Fibroblast of skin of right biceps (primary cell): ENCODE measurements at places on chromosomes 12 and 14.
A peak's percentile ranks its signal among the peaks of the same experiment; 100 is the strongest.

GRCh38 chr14:51844081-51844881 lies 16.1 kb upstream of the GNG2 start:
- DNase-seq, result no peak

DNA sequence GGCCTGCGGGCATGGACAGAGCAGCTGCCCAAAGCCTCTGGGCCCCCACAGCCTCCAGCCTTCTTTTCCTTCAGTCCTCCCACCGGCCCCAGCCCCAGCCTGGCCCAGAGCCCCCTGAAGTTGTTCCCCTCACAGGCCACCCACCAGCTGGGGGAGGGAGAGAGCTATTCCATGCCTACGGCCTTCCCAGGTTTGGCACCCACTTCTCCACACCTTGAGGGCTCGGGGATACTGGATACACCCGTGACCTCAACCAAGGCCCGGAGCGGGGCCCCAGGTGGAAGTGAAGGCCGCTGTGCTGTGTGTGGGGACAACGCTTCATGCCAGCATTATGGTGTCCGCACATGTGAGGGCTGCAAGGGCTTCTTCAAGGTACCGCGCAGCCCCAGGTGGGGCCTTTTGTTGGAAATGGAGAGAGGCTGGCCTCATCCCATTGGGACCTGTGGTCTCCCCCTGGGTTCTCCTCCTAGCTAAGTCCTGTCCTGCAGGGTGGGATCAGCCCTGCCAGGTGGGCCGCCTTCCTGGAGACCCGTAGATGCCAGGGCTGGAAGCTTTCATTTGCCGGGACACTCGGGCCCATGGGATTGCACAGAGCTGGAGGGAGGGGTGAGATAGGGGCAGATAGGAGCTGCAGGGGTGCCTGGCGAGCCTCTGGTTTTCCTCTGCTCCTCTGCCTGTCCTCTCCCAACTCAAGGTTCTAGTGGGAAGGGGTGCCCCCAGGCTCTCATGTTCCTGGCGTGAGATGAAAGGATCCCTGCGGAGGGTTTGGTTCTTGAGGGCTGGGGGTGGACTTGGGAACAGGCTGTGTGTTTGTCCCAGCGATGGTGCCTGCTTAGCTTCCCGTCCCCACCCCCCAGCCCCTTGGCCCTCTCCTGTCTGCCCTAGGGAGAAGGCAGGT lies 3.8 kb downstream of the NR4A1 start:
- DNase-seq, result no peak

GRCh38 chr12:15782667-15783066 lies 6.5 kb downstream of the EPS8 start:
- DNase-seq, result no peak

DNA sequence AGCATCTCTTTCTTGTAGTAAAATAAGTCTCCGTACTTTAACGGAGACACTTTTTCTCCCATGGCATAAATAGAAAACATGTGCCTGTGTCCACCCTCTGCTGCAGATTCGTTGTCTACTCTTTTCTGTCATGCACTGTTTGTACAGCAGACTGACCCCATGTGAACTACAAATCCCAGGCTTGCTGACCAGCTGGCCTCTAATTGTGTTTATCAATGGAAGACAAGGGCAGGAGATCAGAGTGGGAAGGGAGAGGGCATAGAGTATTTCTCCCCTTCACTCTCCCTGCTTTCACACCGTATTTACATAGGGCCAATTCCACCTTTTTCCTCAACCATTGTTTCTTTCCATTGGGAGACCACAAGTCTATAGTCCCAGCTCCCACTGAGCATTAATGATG lies 31.0 kb upstream of the TMTC2 start:
- DNase-seq, result no peak

DNA sequence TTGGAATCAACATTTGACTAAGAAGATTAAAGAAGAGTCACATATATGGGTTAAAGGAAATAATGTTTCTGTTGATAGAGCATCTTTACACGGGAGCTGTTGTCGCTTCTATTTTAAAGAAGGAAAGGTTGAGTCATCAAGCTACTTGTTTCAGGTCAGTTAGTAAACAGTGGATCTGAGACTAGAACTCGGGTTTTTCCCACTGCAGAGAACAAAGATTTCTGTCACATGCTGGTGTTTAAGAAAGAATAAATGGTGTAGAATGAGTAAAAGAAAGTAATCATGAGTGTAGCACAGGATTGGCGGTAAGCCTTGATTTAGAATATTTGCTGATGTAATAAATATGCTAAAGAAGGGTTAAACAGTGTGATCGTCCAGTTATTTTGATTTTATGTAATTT lies 455.5 kb downstream of the AEBP2 start:
- no peak for DNase-seq

DNA sequence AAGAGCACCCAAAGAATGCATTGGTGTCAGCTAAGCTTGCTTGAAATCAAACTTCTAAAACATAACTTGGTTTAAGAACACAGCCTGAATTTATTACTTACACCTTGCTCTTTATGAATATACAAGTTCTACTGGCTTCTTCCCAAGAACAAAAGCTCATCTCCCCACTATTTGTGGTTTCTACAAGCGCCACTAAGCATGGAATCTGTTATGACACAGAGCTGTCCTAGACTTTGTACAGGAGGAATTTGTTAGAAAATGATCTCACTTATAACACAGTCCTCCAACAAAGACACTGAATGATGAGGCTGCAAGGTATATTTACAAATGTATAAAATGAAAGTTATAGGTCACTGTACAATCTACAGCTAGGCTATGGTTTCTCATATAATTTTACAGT lies 452.1 kb downstream of the BCAT1 start:
- DNase-seq, result peak; percentile 82

DNA sequence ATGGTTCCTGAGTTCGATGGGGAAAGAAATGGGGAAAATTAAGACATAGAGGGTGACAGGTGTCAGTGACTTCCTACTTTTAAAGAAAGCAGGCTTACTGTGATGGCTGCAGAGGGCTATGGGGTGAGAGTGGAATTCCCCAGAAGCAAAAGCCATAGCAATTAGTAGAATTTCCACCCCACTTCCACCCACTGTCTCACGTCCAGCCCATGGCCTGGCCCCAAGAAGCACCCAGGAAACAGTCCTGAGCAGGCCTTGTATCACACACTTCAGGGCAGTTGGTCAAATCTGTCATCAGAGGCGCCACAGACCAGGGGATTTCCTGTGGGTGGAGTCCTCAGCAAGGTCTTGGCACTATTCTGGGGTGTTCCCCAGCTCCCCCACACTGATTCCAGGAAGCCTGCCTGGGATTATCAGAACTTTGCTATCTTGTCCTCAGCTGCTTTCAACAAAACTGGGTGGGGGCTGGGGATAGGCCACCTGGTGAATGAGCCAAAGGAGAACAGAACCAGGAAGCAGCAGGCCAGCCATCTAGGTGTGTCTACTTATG lies 120.1 kb upstream of the CCND2 start:
- no peak for DNase-seq

DNA sequence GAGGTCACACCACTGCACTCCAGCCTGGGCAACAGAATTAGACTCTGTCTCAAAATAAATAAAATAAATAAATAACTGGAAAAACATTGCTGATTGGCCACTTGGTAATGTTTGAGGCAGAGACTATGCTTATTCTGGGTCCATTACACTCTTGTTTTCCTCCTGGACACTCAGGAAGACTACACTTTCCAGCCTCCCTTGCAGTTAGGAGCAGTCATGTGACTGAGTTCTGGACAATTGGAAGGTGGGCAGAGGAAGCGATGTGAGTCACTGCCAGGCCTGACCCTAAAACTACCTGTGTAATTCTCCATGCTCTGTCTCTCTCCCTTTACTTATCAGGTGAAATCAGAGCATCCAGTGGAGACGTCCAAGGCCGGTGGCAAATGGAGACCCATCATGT lies 74.4 kb downstream of the VCPKMT start:
- DNase-seq, result no peak

DNA sequence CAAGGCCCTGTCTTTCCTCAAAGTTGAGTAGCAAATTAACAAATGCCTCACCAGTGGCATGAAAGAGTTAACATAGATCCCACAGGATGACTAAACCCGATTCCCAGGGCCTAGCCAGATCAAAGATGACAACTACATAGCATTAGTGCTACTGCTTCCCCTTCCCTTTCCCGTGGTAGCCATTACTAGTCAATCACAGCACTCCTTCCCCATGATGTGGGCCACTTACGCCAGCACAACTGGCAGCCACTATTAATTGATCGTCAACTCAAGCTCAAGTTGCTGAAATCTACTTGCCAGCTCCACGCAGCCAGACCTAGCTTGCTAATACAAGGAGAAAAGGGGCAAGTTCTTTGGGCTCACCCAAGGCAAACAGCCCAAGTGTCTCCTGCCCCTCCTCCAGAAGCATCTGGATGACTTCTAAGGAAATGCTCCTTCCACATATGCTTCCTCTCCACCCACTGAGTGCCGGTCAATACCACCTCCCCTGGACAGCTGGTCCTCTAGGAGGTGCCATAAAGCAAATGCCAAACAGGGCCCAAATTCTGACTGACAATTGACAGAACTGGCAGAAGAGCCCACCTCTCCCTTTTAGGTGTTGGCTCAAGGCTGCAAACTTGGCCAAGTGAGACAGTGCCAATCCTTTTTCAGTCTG lies 72.6 kb downstream of the NUAK1 start:
- DNase-seq, result peak; percentile 48

GRCh38 chr12:85821206-85821605 lies 15.0 kb downstream of the RASSF9 start:
- peak; percentile 24 for DNase-seq

DNA sequence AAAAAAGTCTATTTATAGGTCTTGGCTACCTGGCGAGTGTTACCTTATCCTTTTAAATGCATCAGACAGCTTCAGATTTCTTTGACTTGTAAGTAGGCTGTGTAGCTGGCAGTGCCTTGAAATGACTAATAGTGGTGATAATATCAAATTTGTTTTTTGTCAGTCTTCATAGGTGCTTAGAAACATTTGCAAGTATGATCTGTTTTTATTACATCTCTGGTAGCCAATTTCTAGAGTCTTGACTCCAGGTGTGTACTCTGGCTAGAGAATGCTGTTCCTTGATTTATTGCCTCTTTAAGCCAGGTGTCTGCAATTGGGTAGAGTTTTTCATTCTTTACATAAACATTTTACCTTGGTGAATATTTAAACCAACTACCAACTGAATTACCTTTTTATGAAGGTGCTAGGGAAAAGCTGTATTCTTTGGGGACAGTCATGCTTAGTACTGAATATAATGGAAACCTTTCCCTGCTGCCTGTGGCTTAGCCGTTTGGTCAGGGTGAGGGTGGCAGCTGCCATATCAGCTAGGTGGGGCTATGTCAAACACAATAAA lies 32.6 kb downstream of the MLXIP start:
- no peak for DNase-seq

GRCh38 chr14:89635615-89636014 lies 218.6 kb upstream of the FOXN3 start:
- DNase-seq, result peak; percentile 33

GRCh38 chr14:96362071-96362964 lies 823 bp downstream of the ATG2B start:
- DNase-seq, result peak; percentile 5

DNA sequence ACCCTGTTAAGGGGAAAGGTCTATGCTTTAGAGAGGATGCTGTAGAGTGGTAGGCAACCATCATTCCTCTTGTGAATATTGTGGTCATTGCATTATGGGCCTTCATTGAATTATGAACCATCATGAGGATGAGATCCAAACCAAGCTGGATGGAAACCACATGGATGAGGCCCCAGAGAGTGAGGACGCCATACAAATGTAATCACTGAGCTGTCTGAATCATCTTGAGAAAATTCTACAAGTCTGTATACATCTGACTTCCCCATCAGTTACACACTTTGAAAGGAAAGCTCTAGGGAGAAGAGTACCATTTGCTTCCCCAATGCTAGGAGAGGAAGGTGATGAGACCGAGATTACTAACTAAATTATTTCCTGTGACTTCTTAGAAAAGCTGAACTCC lies 172.9 kb downstream of the CACNA1C start:
- DNase-seq, result peak; percentile 86

GRCh38 chr14:59844186-59844812 lies 26.3 kb downstream of the RTN1 start:
- no peak for DNase-seq

DNA sequence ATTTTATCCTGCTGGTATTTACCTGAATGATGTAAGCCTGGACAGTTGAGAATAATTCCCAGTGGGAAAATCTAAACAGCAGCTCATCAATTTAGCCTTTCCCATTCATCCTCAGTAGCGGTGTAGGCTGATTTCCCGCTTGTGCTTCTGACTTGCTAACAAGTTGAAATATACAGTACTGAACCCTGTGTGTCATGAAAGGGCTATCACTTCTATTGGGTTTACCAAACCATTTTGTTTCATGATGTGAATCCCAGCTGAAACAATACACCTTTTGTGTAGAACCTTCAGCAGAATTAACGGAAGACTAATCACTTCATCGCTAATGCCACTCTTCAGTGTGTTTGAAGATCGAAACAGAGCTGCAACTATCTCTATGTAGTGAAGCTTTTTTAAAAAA lies 88.4 kb downstream of the POLR3B start:
- no peak for DNase-seq

DNA sequence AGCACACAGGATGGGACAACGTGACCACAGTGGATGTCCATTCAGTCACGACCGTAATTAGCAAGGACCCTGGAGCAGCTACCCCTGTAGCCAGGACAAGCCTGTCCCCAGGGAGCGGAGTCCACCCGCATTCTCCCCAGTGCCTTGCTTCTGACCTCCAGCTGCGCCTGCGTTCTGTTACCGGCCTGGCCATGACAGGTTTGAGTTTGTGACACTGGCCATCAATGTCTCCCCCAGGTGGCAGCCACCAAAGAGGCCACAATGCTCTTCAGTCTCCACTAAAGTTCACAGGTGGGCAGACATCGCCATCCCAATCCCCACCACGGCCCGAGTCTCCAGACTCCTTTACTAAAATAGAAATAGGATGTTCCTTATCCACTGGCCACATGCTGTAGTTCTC lies 96.7 kb downstream of the TMEM132D start:
- DNase-seq, result no peak

- DNase-seq, result peak; percentile 75
These were observed 15.1 kb downstream of the NUAK1 start for GRCh38 chr12:106123551-106124081.

GRCh38 chr12:22467190-22467589 lies 77.2 kb downstream of the C2CD5 start:
- peak; percentile 78 for DNase-seq

DNA sequence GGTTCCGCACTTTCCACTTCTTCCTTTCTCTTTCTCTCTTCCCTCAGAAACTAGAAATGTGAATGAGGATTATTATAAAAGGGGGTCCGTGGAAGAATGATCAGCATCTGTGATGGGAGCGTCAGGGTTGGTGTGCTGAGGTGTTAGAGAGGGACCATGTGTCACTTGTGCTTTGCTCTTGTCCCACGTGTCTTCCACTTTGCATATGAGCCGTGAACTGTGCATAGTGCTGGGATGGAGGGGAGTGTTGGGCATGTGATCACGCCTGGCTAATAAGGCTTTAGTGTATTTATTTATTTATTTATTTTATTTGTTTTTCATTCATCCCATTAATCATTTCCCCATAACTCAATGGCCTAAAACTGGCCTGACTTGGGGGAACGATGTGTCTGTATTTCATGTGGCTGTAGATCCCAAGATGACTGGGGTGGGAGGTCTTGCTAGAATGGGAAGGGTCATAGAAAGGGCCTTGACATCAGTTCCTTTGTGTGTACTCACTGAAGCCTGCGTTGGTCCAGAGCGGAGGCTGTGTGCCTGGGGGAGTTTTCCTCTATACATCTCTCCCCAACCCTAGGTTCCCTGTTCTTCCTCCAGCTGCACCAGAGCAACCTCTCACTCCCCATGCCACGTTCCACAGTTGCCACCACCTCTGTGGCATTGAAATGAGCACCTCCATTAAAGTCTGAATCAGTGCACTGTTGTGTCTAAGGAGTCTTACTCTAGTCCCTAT lies 4.6 kb upstream of the ATN1 start:
- no peak for DNase-seq
